ENCODE measurements at places on chromosomes 1 and 21. TPM values are rescaled to one million over a fixed set of nuclear protein-coding genes. Genes with fewer than 3 reads are reported as not detected.

GRCh38 chr21:34129039-34129891 is 55.9 kb downstream of the MRPS6 start:
- peak overlapping the region; percentile 60 for H3K4me3 ChIP-seq
- peaks cover 83% of the 10 kb centered on the region for H3K4me1 ChIP-seq
- peak overlapping the region; percentile 92 for H3K27ac ChIP-seq

DNA sequence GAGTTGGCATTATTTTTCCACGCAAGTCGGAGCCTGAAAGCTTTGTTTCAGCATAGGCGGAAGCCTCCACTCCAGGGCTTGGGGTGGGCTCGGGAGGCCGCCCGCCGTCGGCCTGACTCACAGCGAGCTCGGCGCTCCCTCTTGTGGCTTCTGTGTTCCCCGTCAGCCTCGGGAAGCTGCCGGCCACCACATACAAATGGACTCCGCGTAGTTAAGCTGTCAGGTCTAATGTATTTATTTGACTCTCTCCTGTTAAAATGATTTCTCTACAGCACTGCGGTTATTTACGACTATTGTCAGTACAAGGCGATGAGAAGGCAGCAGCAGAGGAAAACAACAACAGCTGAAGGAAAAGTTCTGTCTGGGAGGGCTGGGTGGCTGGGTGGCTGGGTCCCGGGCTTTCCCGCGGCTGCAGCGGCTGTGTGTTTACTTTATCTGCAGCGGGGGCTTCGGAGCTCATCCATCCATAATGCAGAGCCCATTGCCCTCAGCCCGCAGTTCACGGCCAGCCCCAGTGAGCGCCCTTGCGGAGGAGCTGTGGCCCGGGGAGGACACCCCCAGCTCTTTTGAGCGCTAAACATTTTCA is 375.7 kb upstream of the CAMK1G start:
- peaks cover 32% of the 10 kb centered on the region for H3K27me3 ChIP-seq
- no peak overlapping the region for H3K4me3 ChIP-seq
- DNase-seq: peak; percentile 45

DNA sequence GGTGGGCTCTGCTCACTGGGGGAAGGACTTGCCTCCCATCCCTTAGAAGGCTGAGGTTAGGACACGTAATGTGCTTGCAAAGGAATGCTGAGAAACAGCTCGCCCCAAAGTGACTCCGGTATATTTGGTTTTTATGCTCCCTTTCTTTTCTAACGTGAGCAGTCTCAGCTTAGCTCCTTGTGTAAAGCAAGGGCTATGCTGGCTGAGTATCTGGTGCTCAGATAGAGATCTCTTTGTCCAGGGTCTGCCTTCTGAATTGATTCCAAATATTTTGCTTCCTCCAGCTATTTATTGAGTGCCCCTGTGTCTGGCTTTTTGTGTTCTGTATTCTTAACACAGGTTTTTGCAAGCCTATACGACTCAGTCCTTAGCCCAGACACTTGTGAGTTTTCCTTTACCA is 94.5 kb upstream of the ARTN start:
- no peak overlapping the region for H3K27ac ChIP-seq
- peaks cover 31% of the 10 kb centered on the region for H3K4me1 ChIP-seq
- no peak for DNase-seq
- H3K27me3 ChIP-seq: no peaks in the 10 kb centered on the region

DNA sequence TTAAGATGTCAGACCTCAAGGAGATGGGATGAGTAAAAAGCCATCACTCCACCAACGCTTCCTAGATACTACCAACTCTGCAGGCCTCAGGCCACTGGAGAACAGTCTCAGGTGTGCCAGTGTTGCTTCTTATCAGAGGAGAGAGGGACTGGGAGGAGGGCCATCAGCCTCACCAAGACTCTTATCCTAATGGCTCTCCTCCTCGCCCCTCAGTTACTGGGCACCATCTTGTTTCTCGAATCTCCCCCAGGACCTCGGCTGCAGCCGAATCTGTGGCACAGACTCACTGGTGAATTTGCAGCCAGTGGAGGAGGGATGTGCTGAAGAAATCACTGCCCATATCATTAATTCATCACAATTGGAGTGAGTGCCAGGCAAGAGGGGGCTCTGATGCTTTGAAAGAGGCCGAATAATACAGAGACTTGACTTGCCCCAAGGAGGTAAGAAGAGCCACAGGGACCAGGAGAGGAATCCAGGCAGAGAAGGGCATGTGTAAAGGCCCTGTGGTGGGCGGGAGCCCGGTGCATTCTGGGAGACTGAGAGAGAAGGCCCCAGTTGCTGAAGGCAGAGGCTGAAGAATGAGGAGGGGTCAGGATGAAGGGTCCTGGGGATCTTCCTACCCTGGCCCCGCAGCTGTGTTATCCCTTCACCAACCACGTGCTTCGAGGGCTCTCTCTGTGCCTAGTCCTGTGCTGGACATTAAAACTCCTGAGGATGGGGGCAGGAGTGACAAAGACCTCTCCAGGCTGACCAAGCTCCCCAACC is 129.8 kb downstream of the PTPRU start:
- no peak for DNase-seq
- no peaks in the 10 kb centered on the region for H3K36me3 ChIP-seq
- no peak overlapping the region for H3K4me3 ChIP-seq
- peaks cover 27% of the 10 kb centered on the region for H3K27me3 ChIP-seq
- no peak overlapping the region for H3K27ac ChIP-seq

- H3K4me1 ChIP-seq: peaks cover 18% of the 10 kb centered on the region
- H3K36me3 ChIP-seq: no peaks in the 10 kb centered on the region
- no peaks in the 10 kb centered on the region for H3K27me3 ChIP-seq
- DNase-seq: no peak
These were observed 53.0 kb downstream of the HLCS start for GRCh38 chr21:36913247-36914169.

DNA sequence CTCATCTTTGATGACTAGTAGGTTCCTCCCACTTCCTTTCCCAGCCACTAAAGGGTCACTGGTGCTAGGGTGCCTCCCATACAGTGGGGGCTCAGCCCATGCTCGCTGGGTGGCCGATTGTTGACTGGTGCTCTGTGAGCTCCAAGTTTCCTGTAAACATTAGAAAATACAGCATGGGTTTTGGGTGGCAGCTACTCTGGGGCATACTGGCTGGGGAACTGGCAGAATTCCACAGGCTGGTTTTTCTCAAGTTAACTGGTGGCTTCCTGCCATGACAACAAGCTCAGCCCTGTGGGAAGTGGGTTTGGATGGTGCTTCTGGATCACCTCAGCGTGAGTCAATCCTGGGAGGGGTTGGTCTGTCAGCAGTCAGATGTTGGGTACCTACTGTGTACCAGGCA is 28.7 kb upstream of the CRNN start:
- H3K27ac ChIP-seq: no peak overlapping the region
- H3K27me3 ChIP-seq: peaks cover 6% of the 10 kb centered on the region
- no peak overlapping the region for H3K4me3 ChIP-seq
- no peak for DNase-seq
- H3K36me3 ChIP-seq: no peaks in the 10 kb centered on the region

DNA sequence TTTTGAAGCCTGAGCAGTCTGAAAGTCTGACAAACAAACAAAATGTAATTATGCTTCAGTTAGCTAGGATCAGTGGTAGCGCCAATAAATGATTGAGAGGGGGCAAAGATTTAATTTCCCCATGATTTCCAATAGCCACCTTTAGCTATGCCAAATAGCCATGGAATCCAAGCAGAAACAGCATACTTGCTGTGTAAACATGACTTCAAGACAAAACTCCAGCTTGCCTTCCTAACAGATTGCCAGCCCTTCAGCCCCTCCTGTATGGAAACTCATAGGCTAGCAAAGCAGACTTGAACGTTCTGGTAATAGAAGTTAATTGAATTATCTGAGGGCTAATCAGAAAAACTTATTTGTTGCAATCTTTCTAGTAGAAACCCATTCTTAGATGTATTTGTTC is 25.6 kb upstream of the SLC30A1 start:
- H3K36me3 ChIP-seq: no peaks in the 10 kb centered on the region
- no peak overlapping the region for H3K27ac ChIP-seq
- DNase-seq: no peak
- peaks cover 10% of the 10 kb centered on the region for H3K4me1 ChIP-seq

The CCDC27 gene
- total RNA-seq: not detected

The CRNN gene
- total RNA-seq: not detected

The HAO2 gene
- total RNA-seq: not detected

The OR10J1 gene
- not detected for total RNA-seq

The CYP4B1 gene
- total RNA-seq: not detected

The DENND1B gene
- 9.7 TPM for total RNA-seq

The TDRKH gene
- total RNA-seq: 22.0 TPM

The ETV3L gene
- not detected for total RNA-seq
